ENCODE measurements at places on chromosomes 5 and 9. TPM values are rescaled to one million over a fixed set of nuclear protein-coding genes. Genes with fewer than 3 reads are reported as not detected.

Gene SURF2
- total RNA-seq: 11.7 TPM

Gene PCDHGA11
- 6.8 TPM for total RNA-seq

Gene CMBL
- total RNA-seq: 6.3 TPM

Gene IFNE
- total RNA-seq: 0.05 TPM

Gene SH3RF2
- total RNA-seq: 0.17 TPM

Gene PCDHGA12
- 4.1 TPM for total RNA-seq

Gene ZNF346
- total RNA-seq: 24.8 TPM

Gene FOXD4L4
- total RNA-seq: 0.17 TPM

Gene FIBCD1
- 0.05 TPM for total RNA-seq

Gene ZNF354C
- total RNA-seq: 7.3 TPM

Gene CDKN2AIPNL
- 28.8 TPM for total RNA-seq

Gene MYORG
- total RNA-seq: 8.0 TPM

Gene THBS4
- total RNA-seq: 0.28 TPM

Gene ADAMTSL1
- 6.0 TPM for total RNA-seq

Gene TLX3
- total RNA-seq: not detected

Gene PLAC8L1
- total RNA-seq: not detected

Gene MPDZ
- 130 TPM for total RNA-seq

Gene TUSC1
- total RNA-seq: 9.4 TPM

Gene PPP3R2
- total RNA-seq: not detected

Gene C5
- total RNA-seq: 2.2 TPM

Gene ANKRD34B
- not detected for total RNA-seq

All from dermis blood vessel endothelial cell (primary cell).